ENCODE measurements at places on chromosomes 16 and 17. TPM values are rescaled to one million over a fixed set of nuclear protein-coding genes. Genes with fewer than 3 reads are reported as not detected.

DNA sequence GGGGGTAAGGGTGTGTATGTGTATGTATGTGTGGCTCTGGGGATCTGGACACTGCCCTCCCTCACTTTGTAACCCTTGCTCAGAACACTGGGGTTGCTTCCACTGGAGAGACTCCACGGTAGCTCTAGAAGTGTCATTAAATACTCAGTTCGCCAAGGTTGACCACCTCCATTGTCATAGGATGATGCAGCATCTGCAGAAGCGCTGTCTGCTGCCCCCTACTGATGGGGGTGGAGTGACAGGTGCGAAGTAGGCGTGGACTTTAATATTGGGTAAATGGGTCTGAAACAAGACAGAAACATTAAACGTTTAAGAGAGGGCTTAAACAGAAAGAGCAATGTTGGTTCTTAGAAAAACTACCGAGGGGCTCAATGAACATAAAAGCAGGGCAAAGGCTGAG, 35.5 kb upstream of the STAC2 start:
- no peaks in the 10 kb centered on the region for H3K36me3 ChIP-seq
- no peak for DNase-seq
- no peaks in the 10 kb centered on the region for H3K27me3 ChIP-seq
- H3K27ac ChIP-seq, result no peak overlapping the region

DNA sequence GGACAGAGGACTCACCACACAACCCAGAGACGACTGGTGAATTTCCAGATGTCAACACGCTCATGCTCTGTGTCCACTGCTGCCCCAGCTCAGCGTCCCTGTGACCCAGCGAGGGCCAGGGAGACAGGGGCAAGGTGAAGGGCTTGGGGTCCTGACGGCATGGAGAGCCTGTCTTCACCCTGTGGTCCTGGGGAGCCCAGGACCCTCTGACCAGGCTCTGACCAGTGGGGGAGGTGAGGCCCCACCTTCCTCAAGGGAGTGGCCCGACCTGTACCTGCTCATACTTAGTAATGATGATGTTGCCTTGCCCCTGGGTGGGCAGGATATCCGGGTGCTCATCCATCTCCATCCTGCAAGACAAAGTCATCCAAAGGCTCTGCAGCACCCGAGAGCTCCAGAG, 39.8 kb downstream of the TNFRSF13B start:
- no peaks in the 10 kb centered on the region for H3K4me1 ChIP-seq
- no peaks in the 10 kb centered on the region for H3K36me3 ChIP-seq
- no peaks in the 10 kb centered on the region for H3K27me3 ChIP-seq

DNA sequence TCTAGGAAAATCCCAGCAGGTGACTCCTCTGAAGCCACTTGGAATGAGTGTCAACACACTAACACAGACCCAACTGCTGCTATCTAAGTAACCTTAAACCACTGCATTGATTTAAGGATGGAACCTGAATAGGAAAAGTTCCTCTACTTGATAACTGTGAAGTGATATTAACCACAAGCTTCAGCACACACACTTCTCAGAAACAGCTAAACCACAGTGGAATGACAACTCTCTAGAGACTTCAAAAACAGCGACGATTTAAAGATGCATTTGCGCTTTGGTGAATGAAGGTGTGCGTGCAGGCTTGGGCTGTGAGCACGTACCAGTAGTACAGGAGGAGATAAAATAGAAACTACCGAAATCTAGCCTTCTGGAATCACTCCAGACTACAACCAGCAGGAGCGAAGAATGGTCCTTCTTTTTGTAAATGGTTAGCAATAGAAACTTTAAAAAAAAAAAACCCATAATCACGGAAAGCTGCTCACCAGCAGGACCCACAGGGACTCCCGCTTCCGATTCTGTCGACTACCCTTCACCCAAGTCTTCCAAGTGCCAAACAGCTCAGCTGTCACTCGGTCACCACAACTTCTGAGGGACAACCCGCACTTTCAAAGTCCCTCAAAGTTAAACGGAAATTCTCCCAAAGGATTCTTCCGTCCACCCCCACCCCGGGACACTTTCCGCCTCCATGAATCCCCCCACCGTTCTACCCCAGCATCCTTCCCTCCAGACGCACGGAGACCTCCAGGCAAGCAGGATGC, 137.7 kb upstream of the CORO6 start:
- no peaks in the 10 kb centered on the region for H3K36me3 ChIP-seq
- H3K27ac ChIP-seq, result peak overlapping the region; percentile 86
- H3K27me3 ChIP-seq, result no peaks in the 10 kb centered on the region
- peaks cover 8% of the 10 kb centered on the region for H3K4me1 ChIP-seq
- DNase-seq, result no peak
- H3K4me3 ChIP-seq, result peak overlapping the region; percentile 61

- H3K4me3 ChIP-seq, result no peak overlapping the region
- H3K4me1 ChIP-seq, result no peaks in the 10 kb centered on the region
- no peaks in the 10 kb centered on the region for H3K27me3 ChIP-seq
- no peaks in the 10 kb centered on the region for H3K36me3 ChIP-seq
Measured at GRCh38 chr17:37025847-37026530, 77.2 kb downstream of the AATF start.

GRCh38 chr16:69316595-69317034, 5.5 kb downstream of the VPS4A start:
- H3K36me3 ChIP-seq, result peaks cover 68% of the 10 kb centered on the region
- peak overlapping the region; percentile 86 for H3K27ac ChIP-seq

DNA sequence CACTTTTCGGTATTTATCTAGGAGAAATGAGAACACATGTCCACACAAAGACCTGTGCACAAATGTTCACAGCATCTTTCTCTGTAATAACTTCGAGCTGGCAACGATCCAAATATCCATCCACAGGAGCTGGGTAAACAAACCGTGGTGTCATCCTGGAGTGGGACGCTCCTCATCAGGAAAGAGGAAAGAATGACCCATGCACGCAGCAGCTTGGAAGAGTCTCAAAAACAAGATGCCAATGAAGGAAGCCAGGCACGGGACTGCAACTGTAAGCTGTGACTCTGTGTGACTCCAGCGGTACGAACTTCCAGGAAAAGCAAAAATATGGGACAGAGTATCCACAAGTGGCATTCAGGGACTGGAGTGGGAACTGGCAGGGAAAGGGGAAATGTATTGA, 36.7 kb upstream of the CIBAR2 start:
- H3K4me1 ChIP-seq, result peaks cover 41% of the 10 kb centered on the region
- DNase-seq, result no peak
- no peak overlapping the region for H3K27ac ChIP-seq
- H3K36me3 ChIP-seq, result no peaks in the 10 kb centered on the region
- H3K4me3 ChIP-seq, result no peak overlapping the region
- no peaks in the 10 kb centered on the region for H3K27me3 ChIP-seq

DNA sequence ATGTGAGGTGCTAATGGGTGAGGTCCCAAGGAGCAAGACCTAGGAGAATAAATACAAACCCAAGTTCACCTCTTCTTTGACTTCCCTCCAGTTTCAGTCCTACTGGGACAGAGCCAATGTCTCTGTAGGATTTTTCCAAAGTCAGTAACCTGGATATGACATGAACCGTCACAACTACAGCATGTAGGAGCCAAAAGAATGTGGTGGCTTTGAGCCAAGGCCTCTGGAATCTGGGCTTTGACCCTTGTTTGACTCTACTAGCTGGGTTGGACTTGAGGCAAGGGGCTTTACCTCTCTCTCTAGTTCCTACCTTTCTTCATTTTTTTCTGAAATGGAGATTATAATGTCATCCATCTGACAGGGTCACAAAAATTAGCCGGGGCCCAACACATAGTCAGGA, 91.4 kb downstream of the CACNG3 start:
- no peak overlapping the region for H3K27ac ChIP-seq
- no peaks in the 10 kb centered on the region for H3K4me1 ChIP-seq
- no peaks in the 10 kb centered on the region for H3K36me3 ChIP-seq

DNA sequence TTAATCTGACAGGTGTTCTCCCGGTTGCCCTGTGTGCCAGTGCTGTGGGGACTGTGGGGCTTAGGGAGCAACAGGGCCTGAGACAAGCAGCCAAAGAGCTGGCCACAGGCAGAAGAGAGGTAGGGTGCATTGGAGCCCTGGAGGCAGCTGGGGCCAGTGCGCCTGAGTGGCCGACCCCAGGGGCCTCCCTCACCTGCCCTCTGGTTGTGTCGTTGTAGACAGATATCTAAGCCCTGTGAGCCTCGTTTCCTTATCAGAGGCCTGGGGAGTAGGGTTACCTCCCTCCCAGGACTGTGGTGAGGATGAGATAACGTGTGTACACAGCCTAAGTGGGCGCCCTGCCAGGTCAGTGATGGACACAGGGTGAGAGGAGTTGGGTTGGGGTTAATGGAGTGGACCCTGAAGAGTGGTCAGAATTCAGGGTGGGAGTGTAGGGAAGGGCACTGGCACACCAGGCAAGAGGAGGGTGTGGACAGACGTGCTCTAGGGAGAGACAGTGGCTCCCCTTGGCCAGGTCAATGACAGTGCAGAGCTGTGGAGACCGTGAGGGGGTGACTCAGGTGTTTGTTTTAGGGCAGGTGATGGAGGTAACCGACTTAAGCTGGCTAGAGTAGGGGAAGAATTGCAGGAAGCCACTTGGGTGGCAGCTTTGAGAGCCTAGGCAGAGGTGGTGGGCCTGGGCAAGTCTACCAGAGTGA, 3.4 kb downstream of the NARF start:
- H3K36me3 ChIP-seq, result peaks cover 68% of the 10 kb centered on the region
- H3K27me3 ChIP-seq, result no peaks in the 10 kb centered on the region
- no peak overlapping the region for H3K4me3 ChIP-seq
- H3K27ac ChIP-seq, result no peak overlapping the region
- no peak for DNase-seq

GRCh38 chr17:42672038-42672437, 4.8 kb downstream of the PLEKHH3 start:
- no peaks in the 10 kb centered on the region for H3K27me3 ChIP-seq
- H3K4me1 ChIP-seq, result peaks cover 55% of the 10 kb centered on the region
- H3K4me3 ChIP-seq, result no peak overlapping the region
- H3K27ac ChIP-seq, result no peak overlapping the region
- no peak for DNase-seq
- H3K36me3 ChIP-seq, result peaks cover 55% of the 10 kb centered on the region

- H3K4me3 ChIP-seq, result no peak overlapping the region
- no peaks in the 10 kb centered on the region for H3K4me1 ChIP-seq
- no peak overlapping the region for H3K27ac ChIP-seq
- H3K27me3 ChIP-seq, result peaks cover 5% of the 10 kb centered on the region
- no peak for DNase-seq
- no peaks in the 10 kb centered on the region for H3K36me3 ChIP-seq
Measured at GRCh38 chr16:75781683-75782343, 55.5 kb upstream of the CPHXL start.

DNA sequence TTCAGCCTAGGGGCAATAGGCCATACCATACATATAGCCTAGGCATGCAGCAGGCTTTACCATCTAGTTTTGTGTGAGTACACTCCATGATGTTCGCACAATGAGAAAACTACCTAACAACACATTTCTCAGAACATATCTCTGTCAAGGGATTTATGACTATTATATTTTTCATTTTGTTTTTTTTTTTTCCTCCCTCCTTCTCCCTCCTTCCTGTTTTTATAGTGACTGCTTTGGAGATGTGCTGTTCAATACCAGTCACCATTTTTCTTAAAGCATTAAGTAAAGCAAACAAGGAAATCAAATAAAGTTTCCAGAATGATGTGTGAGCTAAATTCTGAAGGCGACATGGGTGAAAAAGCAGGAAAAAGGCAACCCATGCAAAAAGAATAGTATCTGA, 194.6 kb downstream of the STX8 start:
- DNase-seq, result no peak
- no peak overlapping the region for H3K4me3 ChIP-seq
- no peak overlapping the region for H3K27ac ChIP-seq
- no peaks in the 10 kb centered on the region for H3K36me3 ChIP-seq
- H3K4me1 ChIP-seq, result no peaks in the 10 kb centered on the region

GRCh38 chr16:69307091-69307490, 4.1 kb upstream of the VPS4A start:
- peaks cover 3% of the 10 kb centered on the region for H3K4me1 ChIP-seq
- no peaks in the 10 kb centered on the region for H3K27me3 ChIP-seq
- H3K4me3 ChIP-seq, result no peak overlapping the region
- no peak overlapping the region for H3K27ac ChIP-seq
- H3K36me3 ChIP-seq, result no peaks in the 10 kb centered on the region
- no peak for DNase-seq

GRCh38 chr17:62716834-62717588, 89.5 kb downstream of the MRC2 start:
- H3K27ac ChIP-seq, result no peak overlapping the region
- H3K27me3 ChIP-seq, result no peaks in the 10 kb centered on the region
- H3K4me3 ChIP-seq, result no peak overlapping the region
- no peak for DNase-seq
- no peaks in the 10 kb centered on the region for H3K36me3 ChIP-seq

DNA sequence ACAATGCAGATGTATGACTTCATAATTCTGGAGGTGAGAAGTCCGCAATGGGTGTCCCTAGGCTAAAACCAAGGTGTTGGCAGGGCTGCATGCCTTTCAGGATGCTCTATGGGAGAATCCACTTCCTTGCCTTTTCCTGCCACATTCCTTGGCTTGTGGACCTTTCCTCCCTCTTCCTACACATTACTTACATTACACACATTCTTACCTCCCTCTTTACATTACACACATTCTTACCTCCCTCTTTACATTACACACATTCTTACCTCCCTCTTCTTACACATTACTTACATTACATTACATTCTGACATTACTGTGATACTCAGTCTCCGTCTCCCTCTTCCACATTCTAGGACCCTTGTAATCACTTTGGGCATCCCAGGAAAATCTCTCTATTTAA, 14.2 kb upstream of the CDH5 start:
- no peak overlapping the region for H3K4me3 ChIP-seq
- H3K27me3 ChIP-seq, result peaks cover 18% of the 10 kb centered on the region
- no peak overlapping the region for H3K27ac ChIP-seq
- no peaks in the 10 kb centered on the region for H3K36me3 ChIP-seq

The CXCL16 gene
- total RNA-seq, result 50.1 TPM

The SPATA32 gene
- total RNA-seq, result not detected

Measured in adrenal gland (tissue), 19 donors.